ENCODE measurements at places on chromosomes 3 and 15.
A peak's percentile ranks its signal among the peaks of the same experiment; 100 is the strongest.

DNA sequence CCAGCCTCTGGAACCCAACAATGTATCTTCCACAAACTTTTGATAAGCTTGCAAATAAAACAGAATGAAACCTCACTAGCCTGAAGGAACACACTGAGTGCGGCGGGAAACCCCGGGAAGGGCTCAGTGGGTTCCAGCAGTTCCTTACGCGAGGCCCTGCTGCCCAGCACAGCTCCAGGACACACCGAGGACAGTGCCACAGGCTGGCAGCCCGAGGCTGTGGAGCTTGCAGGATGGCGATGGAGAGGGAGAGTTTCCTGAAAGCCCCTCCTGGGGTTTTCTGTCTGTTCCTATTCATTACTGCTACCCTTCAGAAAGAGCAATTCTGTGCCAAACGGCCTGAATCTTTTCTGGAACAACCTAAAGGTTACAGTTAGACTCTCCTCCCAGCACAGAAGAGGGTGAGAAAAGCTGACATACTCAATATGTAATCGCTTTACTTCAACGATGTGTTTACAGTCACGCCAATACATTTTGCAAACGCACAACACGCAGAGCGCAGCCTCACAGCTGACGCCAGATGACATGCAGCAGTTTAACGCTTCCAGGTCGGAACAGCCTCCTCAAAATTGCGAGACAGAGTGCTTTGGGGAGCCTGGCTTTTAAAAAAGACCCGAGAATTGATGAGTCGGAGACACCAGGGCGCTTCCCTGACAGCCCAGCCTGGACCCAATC, 57.1 kb upstream of the RPL32 start:
- DNase-seq = no peak

- no peak for DNase-seq
These were observed 1.4 kb upstream of the CPOX start for GRCh38 chr3:98594628-98595324.

DNA sequence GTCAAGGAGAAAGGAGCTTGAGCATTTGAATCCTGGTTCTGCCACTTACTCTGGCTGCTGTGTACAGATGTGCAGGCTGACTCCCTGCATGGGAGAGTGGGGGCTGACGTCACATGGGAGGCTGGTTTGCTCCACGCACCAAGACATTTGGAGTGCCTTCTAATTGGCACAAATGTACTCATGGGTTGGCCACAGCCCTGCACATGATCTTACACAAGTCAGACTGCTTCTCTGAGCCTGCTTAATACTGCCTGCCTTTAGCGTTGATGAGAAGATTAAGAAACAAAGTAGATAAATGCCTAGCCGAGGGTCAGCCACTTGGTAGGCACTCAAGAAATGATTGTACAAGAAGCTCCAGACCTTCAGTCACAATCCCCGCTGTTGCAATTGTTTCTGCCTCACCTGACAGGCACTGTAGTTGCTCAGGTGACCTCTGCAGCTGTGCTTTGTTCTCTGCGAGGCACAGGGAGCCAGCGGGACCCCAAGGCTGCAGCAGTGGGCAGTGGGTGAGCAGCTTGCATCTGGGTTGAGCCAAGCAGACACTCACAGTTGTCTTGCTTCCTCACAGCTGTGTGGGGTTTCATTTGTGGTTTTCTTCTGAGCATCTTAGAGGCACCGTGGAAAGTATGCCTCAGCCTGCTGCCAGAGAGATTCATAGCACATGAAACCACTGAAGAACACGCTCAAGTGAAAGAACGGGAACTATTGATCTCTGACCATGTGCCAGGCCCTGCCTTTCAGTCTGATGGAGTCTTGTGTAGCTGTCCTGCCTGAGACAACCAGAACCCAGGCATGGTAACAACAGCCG, 33.1 kb downstream of the GRK7 start:
- DNase-seq = no peak

GRCh38 chr3:88986834-88987233, 120.6 kb upstream of the EPHA3 start:
- no peak for DNase-seq

- no peak for DNase-seq
These were observed 470.6 kb upstream of the BCHE start for GRCh38 chr3:166307756-166308350.

GRCh38 chr15:86082619-86083380, 3.1 kb downstream of the AGBL1 start:
- DNase-seq = no peak

GRCh38 chr3:141764986-141765385, 1.8 kb downstream of the GRK7 start:
- no peak for DNase-seq

DNA sequence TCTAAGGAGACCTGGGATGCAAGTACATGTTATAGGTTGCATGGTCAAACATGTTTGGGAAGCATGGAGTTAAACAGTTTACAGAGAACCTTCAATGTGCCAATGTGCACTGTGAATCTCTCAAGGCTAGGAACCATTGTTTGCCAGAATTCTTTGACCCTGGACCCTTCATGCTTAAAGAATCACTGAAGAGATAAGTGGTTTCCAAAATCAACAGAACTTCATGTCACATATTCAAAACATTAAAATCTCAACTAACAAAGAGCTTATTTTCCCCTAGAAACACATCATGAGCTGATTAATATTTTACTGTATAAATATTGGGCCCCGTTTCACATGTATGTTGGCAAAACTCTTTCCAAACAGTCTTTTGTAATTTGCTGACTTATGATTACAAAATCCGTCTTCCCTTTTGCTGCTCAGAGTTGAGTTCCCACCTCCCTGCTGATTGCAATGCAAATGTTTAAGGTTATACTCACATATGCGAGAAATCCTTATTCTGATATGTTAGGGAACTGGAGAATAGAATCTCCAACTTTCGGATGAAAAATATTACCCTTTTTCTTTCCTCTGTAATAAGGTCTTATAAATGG, 380.2 kb downstream of the DIPK2A start:
- DNase-seq = no peak

GRCh38 chr15:73075160-73075859, 23.0 kb downstream of the NEO1 start:
- no peak for DNase-seq

- DNase-seq = peak; percentile 9
These were observed 18.8 kb upstream of the CFAP161 start for GRCh38 chr15:81115054-81115939.

- DNase-seq = no peak
These were observed 200.3 kb downstream of the SHOX2 start for GRCh38 chr3:157905885-157906284.

GRCh38 chr3:59709702-59710553, 660.1 kb upstream of the CFAP20DC start:
- DNase-seq = no peak

DNA sequence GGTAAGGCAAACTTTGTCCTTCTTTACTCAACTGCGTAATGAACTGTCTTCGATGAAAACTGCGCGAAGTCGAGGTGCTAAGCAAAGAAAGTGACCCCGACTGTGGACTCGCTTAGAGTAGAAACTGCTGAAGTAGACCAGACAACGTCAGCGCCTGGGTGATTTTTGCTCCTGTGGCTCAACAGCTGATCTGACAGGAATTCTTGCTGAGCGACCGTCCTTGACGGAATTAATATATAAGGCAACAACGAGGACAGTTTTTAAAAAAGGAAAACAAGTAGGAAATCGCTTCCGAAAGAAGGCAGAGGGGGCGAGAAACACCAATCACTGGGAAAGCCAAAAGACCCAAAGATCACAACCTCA, 541 bp downstream of the RPS27L start:
- DNase-seq = no peak

- no peak for DNase-seq
These were observed 14.8 kb downstream of the CEP19 start for GRCh38 chr3:196697270-196697669.

- no peak for DNase-seq
These were observed 105.9 kb upstream of the HERC1 start for GRCh38 chr15:63939531-63940130.

GRCh38 chr3:1356101-1356500, 263.3 kb downstream of the CNTN6 start:
- DNase-seq = no peak

- no peak for DNase-seq
These were observed 41.8 kb upstream of the ANKRD28 start for GRCh38 chr3:15839568-15839967.

- no peak for DNase-seq
These were observed 4.7 kb downstream of the NUP210 start for GRCh38 chr3:13415236-13415986.

DNA sequence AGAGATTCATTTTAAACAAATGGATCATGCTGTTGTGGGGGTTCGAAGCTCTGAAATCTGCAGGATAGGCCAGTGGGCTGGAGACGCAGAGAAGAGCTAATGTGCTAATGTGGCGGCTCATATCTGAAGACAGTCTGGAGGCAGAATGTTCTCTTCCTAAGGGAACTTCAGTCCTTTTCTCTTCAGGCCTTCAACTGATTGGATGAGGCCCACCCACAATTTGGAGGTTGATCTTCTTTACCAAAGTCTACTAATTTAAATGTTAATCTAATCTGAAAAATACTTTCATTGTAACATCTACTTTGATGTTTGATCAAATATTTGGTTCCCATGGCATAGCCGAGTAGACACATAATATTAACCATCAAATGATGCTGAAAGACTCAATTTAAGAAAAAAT, 940.2 kb downstream of the ROBO1 start:
- DNase-seq = no peak

- DNase-seq = peak; percentile 92
These were observed 23.6 kb downstream of the SEC61A1 start for GRCh38 chr3:128075522-128076482.

DNA sequence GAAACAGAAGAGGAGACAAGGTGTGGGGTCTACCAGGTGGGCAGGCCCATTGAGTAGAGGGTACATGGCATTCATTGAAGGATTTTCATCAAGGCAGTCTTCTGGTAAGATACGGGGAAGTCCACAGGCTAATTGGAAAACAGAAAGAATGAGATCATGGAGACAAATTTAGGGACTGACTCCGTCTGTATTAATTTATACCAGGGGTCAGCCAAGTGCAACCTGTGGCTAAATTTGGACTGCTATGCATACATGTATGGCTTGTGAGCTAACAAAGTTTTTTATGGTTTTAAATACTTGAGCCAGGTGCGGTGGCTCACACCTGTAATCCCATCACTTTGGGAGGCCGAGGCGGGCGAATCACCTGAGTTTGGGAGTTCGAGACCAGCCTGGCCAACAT, 21.1 kb upstream of the SNRPN start:
- DNase-seq = no peak

DNA sequence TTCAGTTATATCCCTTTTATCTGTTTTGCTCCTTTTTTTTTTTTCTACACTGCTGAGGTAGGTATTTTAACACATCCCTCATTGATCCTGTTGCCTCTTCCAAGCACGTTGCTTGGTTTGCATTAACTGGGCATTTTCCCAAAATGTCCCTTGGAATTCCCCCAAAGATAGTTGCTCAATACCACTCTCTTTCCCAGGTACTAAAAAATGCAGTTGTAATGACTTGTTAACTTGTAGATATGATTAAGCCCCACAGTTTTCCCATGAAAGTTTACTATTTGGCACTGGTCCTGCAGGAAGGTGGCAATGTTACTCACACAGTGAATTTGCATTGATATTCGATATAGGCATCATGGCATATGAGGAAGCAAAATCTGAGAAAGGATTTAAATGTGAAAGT, 67.1 kb downstream of the GRM7 start:
- no peak for DNase-seq

GRCh38 chr15:95503640-95504225, 826.8 kb upstream of the NR2F2 start:
- no peak for DNase-seq

GRCh38 chr15:62402687-62403086, 237.6 kb upstream of the C2CD4B start:
- no peak for DNase-seq

DNA sequence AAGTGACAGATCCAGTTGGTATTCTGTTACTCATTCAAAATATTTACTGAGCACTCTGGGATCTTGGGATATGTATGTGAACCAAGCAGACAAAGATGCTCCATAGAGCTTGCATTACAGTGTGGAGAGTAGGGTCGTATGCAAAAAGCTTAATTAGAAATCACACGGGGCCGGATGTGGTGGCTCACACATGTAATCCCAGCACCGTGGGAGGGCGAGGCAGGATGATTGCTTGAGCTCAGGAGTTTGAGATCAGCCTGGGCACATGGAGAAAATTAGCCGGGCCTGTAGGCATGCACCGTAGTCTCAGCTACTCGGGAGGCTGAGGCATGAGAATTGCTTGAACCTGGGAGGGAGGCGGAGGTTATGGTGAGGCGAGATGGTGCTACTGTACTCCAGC, 68.7 kb upstream of the MB21D2 start:
- no peak for DNase-seq

DNA sequence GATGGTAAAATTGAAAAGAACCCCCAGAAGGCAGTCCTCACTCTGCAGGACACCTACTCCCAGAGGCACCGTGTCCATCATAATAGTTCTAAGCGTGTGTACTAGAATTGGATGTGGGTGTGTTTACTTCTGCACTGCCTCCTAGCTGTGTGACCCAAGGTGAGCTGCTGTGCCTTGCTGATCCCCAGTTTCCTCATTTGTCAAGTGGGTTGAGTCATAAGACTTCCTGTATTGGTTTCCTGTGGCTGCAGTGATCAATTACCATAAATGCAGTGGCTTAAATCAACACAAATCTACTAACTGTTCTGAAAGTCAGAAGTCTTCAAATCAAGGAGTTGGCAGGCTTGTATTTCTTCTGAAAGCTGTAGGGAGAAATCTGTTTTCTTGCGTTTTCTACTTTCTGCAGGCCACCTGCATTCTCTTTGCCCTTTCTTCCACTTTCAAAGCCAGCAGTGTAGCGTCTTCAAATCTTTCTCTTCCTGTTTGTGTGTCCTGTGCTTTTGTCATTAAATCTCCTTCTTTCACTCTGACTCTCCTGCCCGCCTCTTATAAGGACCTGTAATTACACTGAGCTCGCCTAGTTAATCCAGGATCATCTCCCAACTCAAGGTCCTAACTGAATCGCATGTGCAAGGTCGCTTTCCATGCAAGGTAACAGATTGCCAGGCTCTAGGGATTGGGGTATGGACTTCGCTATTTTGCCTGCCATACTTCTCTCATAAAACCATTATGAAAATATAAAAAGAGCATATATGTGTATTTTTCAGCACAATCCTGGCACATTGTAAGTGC, 59.0 kb downstream of the RORA start:
- DNase-seq = no peak

DNA sequence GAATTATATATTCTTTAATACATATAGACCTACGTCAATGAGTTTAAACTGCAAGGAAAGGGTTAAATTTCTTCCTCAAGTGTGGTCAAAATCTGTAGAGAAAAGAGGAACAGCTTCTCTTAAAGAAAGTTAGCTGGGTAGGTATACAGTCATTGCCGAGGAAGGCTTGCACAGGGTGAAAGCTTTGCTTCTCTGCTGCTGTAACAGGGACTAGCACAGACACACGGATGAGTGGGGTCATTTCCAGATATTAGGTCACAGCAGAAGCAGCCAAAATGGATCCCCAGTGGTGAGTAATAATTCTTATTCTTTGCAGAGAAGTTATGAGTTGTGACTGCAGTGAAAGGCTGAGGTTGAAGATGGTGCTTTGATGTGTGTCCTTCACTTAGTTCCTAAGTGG, at the start of gene CD86:
Gene CD86 (plus strand): TSS at position 148 of the 400 bp plus-strand sequence. CDS start 128 bp downstream, at position 276.
- no peak for DNase-seq

GRCh38 chr3:47260605-47261004, 22.0 kb downstream of the KIF9 start:
- DNase-seq = no peak
